Renal cortex interstitium (tissue), 15 donors: ENCODE measurements at places on chromosomes 11 and 22. TPM values are rescaled to one million over a fixed set of nuclear protein-coding genes. Genes with fewer than 3 reads are reported as not detected.

DNA sequence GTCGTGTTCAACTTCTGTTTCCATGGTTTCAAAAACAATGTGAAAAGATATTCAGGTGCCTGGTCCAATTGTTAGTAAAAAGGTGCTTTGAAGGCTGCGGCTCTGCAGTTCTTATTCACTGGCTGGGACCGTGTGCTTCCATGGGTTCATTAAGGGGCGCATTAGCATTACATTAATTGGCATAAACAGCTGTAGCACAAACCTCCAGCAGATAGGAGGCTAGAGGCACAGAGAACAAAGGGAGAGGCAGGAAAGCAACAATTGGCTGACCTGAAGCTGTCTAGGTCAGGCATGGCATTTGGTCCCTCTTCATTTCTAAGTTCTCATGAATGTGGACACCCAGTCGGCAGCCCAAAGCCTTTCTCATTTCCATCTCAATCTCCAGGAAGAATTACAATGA, 16.6 kb downstream of the PAK1 start:
- DNase-seq = no peak

DNA sequence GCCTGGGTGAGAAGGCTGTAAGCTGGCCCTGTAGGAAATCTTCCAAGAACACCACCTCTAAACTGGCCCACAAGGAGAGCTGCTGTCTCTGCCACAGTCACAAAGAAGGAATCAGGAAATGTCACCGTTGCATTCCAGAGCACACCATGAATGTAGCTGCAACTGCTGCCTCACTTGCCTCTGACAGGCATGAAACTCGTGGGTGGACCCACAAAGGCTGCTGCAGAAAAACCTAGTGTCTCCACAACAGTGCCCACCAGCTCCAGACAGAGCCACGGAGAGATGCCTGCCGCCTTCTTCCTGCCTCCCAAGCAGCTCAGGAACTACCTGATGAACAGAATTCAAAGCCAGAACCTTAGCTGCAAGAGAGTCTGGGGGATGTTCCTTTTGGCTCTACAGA, 10.5 kb downstream of the DNAJB13 start:
- DNase-seq = no peak

- DNase-seq = no peak
These were observed 30.2 kb upstream of the CRYBB3 start for GRCh38 chr22:25169278-25170031.

DNA sequence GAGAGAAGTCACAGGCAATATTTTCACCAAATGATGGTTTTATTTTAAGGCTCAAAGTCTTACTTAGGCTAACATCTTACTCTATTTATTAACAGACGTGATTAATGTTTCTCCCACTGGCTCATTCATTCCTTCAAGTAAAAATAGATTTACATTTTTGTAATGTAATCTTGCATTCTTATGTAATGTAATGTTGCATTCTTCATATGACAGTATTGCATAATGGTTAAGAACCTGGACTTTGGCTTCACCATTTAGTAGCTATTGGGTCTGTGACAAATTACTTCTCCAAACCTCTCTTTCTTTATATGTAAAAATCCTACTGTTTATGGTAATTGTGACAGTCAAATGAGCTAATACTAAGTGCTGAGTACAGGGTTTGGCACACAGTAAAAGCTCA, 3.3 kb upstream of the DIXDC1 start:
- no peak for DNase-seq

GRCh38 chr22:47586038-47586437, 823.6 kb downstream of the TBC1D22A start:
- DNase-seq = no peak

DNA sequence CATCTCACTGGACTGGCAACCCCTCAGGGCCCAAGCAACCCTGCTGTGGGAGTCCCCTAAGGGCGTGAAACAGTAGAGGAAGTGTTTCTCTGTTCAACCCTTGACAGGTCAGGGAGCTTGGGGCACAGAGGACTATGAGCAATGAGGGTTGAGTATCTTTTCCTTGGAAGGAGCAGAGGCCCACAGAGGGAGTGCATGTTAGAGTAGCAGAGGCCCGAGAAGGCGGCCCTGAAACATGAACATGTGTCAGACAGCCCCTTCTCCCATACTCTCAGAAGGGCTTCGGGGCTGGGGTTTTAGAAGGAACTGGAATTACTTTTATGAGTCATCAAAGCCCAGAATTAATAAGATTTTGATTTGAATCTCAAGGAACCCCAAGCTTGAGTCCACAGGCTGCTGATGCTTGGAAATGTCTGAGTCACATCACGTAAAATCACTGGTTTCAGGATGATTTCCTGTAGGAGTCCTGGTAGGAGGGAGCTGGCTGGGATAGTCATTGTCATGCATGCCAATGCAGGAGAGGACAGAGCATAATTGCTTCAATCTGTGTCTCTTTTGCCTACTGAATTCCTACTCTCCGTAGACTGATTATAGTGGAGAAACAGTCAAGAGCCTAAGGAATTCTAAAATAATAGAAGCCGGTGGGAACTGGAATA, 22.6 kb downstream of the C11orf71 start:
- DNase-seq = no peak

DNA sequence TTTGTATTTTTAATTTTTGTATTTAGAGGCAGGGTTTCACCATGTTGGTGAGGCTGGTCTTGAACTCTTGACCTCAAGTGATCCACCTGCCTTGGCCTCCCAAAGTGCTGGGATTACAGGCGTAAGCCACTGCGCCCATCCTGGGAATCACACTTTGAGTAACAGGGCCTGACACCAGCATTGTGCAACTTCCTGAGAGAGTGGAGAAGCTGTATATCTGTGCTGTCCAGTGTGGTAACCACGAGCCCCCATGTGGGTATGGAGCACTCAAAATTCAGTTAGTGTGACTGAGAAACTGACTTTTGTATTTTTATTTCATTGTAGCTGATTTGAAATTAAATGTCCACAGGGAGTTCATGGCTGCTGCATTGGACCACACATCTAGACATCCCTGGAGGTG, 36.2 kb downstream of the MPPED1 start:
- DNase-seq = no peak

DNA sequence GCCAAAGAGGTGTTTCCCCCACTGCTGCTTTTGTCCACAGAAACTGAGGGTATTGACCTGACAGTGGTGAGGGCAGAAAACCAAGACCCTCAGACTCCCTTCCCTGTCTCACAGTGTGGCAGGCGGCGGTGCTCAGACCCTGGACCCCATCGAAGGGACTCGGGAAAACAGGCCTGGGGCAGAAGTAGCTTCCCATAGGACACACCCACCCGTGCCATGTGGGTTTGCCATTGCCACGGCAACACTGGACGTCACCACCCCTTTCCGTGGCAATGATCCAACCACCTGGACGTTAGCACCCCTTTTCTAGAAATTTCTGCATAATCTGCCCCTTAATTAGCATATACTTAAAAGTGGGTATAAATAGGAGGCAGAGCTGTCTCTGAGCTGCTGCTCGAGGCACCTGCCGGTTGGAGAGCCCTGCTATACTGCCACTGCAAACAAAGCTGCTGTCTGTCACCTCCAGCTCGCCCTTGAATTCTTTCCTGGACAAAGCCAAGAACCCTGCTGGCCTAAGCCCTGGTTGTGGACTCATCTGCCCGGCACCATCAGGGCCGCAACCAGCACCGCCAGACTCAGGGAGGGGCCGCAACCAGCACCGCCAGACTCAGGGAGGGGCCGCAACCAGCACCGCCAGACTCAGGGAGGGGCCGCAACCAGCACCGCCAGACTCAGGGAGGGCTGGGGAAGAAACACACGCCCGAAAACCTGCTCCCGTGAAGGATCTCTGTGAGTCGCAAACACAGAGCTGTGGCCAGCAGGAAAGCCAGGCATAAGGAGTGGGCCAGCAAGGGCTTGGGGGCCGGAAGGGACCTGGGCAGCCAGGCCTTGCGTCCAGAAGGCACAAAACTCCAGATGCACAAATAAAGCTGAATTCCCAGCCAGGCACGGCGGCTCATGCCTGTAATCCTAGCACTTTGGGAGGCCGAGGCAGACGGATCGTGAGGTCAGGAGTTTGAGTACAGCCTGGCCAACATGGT, 10.4 kb downstream of the MLC1 start:
- no peak for DNase-seq

DNA sequence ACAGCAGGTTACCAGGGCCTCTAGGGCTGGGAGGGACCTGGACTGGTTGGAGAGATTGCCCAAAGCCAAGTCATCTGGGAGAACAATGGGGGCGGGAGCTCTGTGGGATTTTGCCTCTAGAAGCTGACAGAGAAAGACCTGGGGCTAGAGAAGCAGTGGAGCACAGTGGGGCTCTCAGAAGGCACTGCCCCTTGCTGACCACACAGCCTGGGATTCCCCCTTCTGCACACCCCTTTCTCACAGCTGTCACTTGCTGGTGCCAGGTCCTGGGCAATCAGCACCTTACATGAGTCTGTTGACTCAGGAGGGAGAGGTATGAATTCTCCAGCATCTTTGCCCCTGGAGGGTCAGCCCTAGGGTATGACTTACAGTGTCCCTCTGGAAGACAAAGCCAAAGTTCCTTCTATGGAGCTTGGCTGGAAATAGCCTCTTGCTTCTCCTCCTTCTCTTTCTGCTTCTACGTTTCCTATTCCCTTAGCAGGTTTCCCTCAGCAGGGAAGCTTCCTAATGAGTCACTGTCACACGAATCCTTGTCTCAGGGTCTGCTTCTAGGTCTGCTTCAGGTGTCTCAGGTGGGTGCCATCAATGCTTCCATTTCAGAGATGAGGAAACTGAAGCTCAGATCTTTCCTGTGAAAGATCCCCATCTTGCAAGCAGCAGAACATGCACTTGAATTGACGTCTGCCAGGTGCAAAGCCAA, 27.0 kb downstream of the GDPD5 start:
- no peak for DNase-seq

GRCh38 chr11:64120951-64121569, 44.9 kb downstream of the MACROD1 start:
- no peak for DNase-seq

GRCh38 chr11:134045799-134046635, 22.9 kb upstream of the JAM3 start:
- no peak for DNase-seq

DNA sequence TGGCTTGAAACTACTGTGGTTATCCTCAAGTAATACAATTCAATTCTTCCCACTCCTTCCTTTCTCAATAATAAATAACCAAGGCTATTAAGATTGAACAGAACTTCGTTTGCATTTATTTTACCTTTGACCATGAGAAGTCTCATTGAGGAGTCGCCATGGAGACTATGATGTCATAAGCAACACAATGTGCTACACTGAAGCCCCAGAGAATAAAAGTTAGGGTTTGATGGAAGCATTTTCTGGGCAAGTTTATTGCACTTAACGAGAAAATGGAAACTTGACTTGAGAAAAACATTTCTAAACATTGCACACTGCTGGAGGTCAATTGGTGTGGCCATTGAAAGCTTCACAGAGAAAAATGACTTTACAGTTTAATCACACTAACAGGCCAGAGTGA, 121.5 kb downstream of the FAM76B start:
- peak; percentile 54 for DNase-seq

DNA sequence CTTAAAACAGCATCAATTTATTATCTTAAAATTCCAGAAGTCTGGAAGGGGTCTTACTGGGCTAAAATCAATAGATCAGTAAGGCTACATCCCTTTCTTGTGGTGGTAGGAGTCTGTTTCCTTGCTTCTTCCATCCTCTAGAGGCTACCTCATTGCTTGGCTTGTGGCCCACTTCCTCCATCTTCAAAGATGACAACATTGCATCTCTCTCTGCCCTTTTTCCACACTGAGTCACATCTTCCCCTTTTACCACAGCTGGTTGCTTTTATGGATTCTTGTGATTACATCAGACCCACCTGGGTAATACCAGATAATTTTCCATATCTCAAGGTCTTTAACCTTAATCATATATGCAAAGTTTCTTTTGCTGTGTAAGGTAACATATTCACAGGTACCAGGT, 60.9 kb downstream of the GRIA4 start:
- DNase-seq = no peak

- no peak for DNase-seq
These were observed 1432.6 kb upstream of the TENM4 start for GRCh38 chr11:80873310-80873999.

- no peak for DNase-seq
These were observed 63.5 kb upstream of the TP53AIP1 start for GRCh38 chr11:129006161-129006560.

- DNase-seq = no peak
These were observed 1054.4 kb downstream of the TBC1D22A start for GRCh38 chr22:47816863-47817210.

- DNase-seq = no peak
These were observed 12.9 kb downstream of the SERPINH1 start for GRCh38 chr11:75574698-75575602.

DNA sequence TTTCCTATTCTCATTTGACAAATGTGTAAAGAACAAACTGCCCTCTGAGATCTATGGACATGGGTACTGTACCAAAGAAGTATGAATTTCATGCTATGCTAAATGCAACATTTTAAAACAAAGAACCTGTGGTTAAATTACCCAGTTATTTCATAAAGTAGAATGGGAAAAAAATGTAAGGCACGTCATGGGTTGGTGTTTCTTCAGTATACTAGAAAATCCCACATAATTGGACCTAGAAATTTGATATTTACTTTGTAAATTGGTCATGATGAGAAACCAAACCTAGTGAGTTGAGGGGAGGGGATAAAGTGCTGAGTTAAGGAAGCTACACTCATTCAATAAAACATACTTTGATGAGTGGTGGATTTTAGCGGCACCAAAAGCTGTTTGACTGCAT, 104.1 kb downstream of the ALX4 start:
- no peak for DNase-seq

DNA sequence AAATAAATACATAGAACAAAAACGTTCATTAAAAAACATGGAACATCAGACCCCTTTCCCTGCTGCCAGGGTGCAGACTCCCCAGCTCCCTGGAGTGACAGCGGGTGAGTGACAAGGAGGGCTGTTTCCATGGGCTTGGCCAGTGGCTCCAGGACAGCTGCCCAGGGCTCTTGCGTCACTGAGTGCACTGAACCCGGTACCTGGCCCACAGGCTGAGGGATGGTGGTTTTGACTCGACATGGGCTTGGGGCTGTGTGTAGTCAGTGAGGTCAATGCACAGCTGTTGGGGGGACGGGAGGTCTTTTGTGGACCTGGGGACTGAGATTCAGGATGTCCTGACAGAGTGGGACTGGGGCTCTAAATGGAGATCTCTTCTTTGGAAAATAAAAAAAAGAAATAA, 142.1 kb upstream of the B3GAT1 start:
- no peak for DNase-seq

DNA sequence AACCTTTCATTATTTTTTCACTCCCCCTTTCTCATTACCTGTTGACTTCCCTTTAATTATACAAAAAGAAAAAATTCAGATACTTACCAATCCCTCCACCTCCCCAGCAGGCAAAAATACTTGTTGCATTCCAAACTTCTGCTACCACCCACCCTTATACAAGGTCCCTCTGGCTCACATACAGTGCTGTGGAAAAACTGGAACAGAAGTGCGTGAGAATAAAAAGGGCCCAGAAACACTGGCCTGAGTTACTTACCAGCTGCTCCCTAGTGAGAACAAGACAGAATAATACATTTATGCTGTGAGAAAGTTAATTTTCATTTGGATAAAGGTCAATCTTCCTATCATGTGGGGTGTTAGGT, 46.9 kb upstream of the RAPSN start:
- DNase-seq = no peak

Gene MRGPRF
- polyA plus RNA-seq = 17.2 TPM

Gene FJX1
- 22.0 TPM for polyA plus RNA-seq

Gene CD3E
- 0.39 TPM for polyA plus RNA-seq

Gene LRRC4C
- 12.7 TPM for polyA plus RNA-seq

Gene MS4A4A
- polyA plus RNA-seq = 7.5 TPM

Gene GPHA2
- 3.0 TPM for polyA plus RNA-seq

Gene DLG2
- 11.8 TPM for polyA plus RNA-seq
